Heart right ventricle (tissue), 16 donors: ENCODE measurements at places on chromosomes 3 and 15. TPM values are rescaled to one million over a fixed set of nuclear protein-coding genes. Genes with fewer than 3 reads are reported as not detected.

PLSCR2 gene
- polyA plus RNA-seq = not detected

ARID3B gene
- 1.4 TPM for polyA plus RNA-seq

SPATA12 gene
- polyA plus RNA-seq = not detected

BOC gene
- polyA plus RNA-seq = 3.8 TPM

GRCh38 chr3:159114582-159114981 lies 312.7 kb downstream of the MFSD1 start:
- DNase-seq = no peak
- H3K36me3 ChIP-seq = no peaks in the 10 kb centered on the region
- no peaks in the 10 kb centered on the region for H3K4me1 ChIP-seq
- no peak overlapping the region for H3K27ac ChIP-seq
- H3K27me3 ChIP-seq = no peaks in the 10 kb centered on the region

GRCh38 chr3:190124067-190124466 lies 3.4 kb upstream of the P3H2 start:
- peaks cover 7% of the 10 kb centered on the region for H3K4me1 ChIP-seq
- DNase-seq = no peak
- peaks cover 23% of the 10 kb centered on the region for H3K27me3 ChIP-seq
- H3K4me3 ChIP-seq = no peak overlapping the region

DNA sequence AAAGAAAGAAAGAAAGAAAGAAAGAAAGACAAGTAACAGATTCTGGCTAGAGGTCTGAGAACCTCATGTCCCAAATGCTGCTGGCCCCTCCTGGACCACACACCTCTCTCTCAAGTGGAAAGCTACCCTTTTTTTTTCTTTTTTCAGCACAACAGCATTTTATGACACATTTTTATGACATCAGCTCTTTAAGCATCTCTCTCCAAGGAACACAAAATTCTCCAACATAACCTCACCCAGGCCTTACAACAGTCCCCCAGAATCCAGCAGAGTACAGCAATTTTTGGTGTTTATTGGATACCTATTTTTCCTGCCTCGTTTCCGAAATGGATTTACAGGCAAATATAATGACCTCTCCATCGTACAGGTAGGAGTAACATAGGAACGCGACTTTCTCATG lies 11.2 kb upstream of the NTRK3 start:
- peaks cover 5% of the 10 kb centered on the region for H3K4me1 ChIP-seq
- DNase-seq = no peak
- no peaks in the 10 kb centered on the region for H3K36me3 ChIP-seq
- no peak overlapping the region for H3K27ac ChIP-seq

DNA sequence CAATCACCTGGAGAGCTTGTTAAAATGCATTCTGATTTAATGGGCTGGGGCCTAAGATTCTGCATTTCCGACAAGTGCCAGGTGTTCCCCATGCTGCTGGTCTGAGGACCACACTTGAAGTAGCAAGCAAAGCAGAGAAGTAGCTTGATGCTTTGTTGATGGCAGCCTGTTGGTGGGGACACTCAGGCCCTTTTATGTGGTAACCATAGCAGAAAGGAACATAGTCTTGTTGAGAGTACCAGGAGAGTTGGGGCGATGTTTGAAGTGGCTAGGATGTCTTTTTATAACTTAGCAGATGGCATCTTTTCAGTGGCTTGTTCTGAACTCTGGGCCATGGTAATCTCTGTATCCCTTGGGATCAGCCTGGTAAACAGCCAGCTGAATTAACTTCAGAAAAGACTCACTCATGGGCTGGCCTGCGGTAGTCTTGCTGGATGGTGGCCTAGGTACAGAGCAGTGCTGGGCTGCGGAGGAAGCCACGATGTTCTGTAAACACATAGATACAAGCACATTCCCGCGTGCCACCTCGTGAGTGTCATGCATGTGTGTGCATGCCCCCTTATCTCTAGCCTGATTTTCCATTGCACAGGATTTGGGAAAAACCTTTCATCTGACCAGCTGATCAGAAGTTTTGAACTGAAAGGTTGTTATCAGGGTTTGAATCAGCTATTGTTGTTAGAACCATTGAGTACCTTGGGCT lies 292.4 kb upstream of the LRRFIP2 start:
- H3K4me3 ChIP-seq = no peak overlapping the region
- peak overlapping the region; percentile 42 for H3K27ac ChIP-seq
- peaks cover 6% of the 10 kb centered on the region for H3K36me3 ChIP-seq
- peaks cover 35% of the 10 kb centered on the region for H3K4me1 ChIP-seq
- H3K27me3 ChIP-seq = no peaks in the 10 kb centered on the region

DNA sequence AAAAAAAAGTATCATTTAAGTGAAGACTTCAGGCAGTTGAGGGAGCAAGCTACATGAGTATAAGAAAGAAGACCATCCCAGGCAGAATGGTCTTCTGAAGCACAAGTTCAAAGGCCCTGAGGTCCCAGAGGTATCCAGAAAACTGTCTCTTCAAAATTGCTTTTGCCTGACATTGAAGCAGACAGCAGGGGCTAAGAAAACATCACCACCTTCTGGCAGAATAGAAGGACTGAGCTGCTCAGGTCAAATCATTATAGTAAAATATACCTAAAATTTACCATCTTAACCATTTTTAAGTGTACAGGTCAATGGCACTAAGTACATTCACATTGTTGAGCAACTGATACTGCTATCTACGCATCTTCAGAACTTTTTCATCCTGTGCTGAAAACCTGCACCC lies 16.4 kb downstream of the GPR160 start:
- H3K27me3 ChIP-seq = no peaks in the 10 kb centered on the region
- DNase-seq = no peak
- no peak overlapping the region for H3K4me3 ChIP-seq
- no peaks in the 10 kb centered on the region for H3K36me3 ChIP-seq
